Fibroblast of the aortic adventitia (primary cell): ENCODE measurements at places on chromosomes 5 and 9.

DNA sequence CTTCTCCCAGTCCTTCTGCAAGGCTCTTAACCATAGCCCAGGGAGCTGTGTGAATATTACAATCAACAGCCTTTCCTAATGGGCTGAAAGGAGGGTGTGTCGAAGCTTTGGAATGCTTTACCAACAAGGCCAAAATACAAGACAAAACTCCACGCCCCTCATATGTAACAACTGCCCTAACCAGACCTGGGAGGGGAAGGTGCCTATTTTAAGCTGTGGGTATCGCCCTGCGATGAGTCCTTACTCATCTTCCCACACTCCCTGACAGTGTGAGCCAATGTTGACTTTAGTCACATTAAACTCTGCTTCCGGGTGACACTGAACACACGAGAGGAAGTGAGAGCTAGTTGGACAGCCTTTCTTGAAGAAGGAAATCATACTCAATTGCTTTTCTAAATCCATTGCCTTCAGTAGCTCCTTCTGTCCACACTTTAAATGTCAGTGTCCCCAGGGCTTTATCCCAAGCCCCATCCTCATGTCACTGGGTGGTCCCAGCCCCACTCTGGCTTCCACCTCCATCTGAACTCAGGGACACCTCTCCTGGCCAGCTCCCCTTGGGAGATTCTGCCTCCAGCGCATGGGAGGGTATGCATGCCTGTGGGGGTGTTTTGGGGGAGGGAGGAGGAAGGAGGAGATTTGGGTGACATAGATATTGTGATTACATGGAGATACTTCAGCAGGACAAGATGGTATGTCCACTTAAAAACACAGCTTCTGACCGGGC lies 6.5 kb upstream of the TBC1D9B start:
- peak; percentile 36 for DNase-seq

- DNase-seq = peak; percentile 94
These were observed 12.3 kb upstream of the KCNIP1 start for GRCh38 chr5:170491479-170491878.

DNA sequence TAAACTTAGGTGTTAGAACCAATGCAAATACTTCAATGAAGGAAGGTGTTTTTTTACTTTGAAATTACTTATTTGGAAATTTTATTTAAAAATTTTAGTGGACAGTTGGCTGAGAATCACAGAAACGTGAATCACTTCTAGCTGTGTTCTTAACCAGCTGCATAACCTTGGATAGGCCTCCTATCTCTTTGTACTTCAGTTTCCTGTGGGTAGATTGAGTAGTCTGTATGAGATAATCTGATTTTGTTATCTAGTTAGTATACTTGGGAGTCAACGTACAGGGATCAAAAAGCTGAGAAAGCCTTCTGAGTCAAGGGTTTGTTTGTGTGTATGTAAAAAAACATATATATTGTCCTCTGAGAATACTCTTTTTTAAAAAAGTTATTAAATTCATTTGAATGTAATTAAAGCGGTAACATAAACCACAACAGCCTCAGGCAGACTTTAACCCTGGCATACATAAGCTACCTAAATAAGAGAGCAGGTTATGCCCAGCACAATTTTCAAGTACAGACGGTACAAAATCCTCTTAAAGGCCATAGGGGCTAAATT lies 38.1 kb upstream of the ZCCHC7 start:
- peak; percentile 35 for DNase-seq

GRCh38 chr9:89564346-89564878 lies 40.4 kb upstream of the GADD45G start:
- DNase-seq = no peak

DNA sequence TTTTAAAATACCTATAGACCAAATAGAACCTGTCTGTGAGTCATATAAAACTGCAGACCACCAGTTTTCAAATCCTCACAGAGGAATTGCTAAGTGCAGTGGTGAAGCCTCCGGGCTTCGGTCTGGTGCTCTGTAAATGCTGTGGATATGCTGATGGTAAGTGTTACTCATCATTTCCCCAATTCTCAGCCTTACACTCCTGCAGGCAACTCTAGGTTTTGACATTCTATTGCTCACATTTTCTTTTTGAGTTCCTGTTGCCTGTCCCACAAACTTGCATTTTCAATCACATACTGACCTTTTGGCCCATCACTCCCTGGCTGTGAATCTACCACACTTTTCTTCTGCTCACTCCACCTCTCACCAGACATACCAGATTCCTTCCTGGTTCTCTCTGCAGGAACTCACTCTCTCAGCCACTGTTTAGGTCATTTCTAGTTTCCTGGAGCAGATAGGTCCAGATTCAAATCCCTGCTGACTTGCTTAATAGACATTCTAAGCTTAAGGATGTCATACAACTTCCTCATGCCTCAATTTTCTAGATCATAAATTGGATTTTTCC lies 192.9 kb downstream of the RAB3C start:
- no peak for DNase-seq

DNA sequence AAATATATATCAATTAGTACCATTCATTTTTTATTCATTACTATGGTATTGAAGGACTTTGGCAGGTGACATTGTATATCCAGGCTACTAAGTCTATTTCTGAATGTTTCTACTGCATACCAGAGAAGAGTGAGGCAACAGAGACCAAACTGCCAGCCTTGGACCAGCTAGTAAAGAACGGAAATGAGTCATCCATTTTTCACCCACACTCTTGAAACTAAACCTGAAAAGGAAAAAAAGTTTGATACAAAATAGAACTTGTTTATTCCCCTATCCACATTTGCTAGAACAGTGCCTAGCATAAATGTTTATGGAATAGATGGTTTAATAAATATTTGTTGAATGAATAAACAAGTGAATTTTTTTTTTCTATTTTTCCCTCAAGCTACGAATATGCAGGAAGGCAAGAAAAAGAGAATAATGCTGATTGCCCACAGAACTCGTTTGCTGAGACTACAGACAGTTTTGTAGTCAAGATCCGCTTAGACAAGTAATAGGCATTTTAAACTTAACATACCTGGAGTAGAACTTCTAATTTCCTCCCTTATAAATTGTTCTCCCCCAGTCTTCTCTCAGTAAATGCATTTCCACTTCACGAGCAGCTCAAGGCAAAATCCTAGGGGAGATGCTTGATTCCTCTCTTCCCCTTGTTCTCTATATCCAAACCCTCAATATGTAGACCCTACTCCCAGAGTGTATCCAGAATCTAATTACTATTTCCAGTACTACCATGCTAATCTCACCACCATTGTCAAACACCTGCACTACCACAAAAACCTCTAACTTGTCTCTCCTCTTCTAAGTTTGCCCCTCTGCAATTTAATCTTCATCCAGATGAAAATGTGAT lies 146.2 kb upstream of the RASA1 start:
- DNase-seq = peak; percentile 93

DNA sequence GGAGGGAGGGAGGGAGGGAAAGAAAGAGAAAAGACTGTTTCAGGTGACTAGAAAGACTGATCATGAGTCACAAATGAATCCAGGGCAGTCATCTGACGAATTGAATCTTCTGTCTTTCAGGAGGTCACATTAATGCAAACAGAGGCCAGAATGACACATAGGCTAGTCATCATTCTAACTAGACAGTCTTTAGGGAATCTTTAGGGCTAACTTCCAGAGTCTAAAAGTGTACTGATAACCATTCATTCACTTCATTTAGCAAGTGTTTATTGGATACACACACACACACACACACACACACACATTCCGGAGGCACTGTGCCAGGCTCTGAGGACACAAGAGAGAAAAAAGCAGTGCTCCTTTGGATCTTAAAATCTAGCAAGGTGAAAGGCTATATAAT lies 156.7 kb downstream of the EBF1 start:
- DNase-seq = peak; percentile 91

GRCh38 chr5:141547488-141547887 lies 58.6 kb downstream of the PCDHGC5 start:
- DNase-seq = peak; percentile 54

GRCh38 chr5:97231025-97231636 lies 48.1 kb upstream of the RIOK2 start:
- DNase-seq = peak; percentile 89

GRCh38 chr9:108525186-108525585 lies 330.6 kb downstream of the ACTL7B start:
- no peak for DNase-seq

DNA sequence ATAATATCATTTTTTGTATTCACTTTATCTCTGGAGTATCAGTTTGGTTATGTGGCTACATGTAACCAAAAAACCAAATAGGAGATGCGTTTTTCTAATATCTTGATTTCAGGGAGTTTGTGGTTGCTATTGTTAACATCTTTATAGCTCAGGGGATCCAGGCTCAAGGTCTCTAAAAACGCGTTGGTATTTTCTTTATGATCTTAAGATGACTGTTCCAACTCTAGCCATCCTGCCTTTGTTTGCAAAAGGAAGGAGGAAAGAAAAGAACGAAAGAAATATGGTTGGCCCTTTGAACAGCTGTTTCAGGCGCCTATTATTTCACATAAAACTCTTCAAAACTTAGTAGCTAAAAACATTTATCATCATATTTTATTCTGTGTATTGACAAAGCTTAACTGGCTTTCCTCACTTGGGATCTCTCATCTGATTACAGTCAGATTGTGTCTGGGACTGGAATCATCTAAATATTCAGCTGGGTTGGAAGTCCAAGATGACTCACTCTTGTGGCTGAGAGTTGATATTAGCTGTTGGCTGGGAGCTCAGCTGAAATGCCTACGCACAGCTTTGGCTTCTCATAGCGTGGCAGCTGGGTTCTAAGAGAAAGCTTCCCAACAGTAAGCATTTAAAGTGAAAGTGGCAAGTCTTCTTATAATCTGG lies 60.1 kb downstream of the FAM174A start:
- peak; percentile 97 for DNase-seq

GRCh38 chr9:79210541-79211243 lies 361.1 kb upstream of the TLE4 start:
- no peak for DNase-seq

DNA sequence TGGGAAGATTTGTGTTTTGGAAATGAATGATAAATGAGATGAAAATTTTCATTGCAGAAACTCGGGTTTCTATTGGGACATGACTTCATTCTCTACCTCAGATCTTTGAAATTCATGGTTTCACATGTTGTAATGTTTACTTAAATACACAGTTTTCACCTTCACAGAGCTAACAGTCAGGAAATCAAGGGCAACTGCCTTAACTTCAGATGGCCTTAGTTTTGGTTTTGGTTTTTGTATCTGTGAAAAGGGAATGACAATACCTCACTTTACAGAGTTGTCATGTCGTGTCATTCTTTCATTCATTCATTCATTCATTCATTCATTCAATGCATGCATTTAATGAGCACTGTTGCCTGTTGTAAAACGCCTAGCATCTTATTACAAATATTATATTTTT lies 41.9 kb downstream of the NIM1K start:
- DNase-seq = no peak

GRCh38 chr9:89991204-89991790 lies 386.5 kb downstream of the GADD45G start:
- DNase-seq = no peak

GRCh38 chr9:133055788-133056420 lies 5.9 kb upstream of the CEL start:
- DNase-seq = no peak

DNA sequence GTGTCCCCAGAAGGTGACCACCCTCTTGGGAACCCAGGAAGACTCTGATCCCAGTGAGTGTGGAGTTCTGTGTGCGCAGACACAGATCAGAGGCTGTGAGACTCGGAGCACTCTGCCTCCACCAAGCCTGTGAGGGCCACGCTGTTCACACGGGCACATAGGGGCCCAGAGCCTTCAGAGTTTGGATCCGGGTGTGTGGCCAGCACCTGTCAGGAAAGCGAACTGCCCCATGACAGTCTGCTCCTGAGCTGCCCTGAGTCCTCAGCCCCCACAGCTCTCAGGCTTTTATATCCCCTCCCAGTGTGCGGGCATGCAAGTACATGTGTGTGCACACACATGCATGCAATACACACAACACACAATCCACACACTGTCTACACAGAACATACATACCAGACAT lies 161.8 kb upstream of the IRX2 start:
- DNase-seq = no peak

- no peak for DNase-seq
These were observed 33.4 kb upstream of the POMT1 start for GRCh38 chr9:131469356-131469755.

GRCh38 chr5:16759147-16759773 lies 142.5 kb upstream of the RETREG1 start:
- DNase-seq = peak; percentile 46

DNA sequence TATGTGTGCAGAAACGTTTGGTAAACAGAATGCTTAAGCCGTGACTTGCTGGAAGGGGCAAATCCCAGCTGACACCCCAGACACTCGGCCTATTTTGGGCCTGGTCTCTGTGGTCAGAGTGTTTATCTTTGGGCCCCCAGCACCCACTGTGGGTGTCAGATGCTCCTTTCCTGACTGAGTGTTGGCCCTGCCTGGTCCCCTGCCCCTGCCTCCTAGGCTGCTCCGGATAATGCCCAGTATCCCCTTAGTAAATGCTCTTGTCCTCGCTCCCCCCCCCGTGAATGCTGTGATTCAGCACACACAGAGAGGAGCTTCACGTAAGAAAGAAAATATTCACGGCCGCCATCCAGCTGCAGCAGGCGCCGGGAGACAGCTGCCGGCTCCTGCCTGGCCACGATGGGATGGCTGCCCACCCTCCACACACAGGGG lies 11.3 kb upstream of the ANGPTL2 start:
- DNase-seq = peak; percentile 56

- DNase-seq = no peak
These were observed 70.1 kb upstream of the CCDC180 start for GRCh38 chr9:97237311-97237786.
